ENCODE measurements at places on chromosomes 6 and 20.

DNA sequence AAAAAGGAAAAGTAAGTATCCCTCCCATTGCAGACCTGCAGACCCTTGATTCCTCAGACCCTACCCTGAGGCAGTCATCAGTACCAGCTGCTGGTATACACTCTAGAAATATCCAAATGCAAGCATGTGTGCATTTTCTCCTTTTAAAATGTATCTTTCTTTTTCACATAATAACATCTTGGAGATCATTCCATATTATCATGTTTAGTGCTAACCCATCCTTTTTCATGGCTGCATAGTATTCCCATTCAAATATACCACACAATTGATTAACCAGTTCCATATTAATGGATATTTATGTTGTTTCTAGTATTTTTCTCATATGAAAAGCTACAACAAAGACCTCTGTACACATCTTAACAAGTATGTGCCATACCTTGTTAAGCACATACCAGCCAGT, 70.8 kb downstream of the BLOC1S5 start:
- no peak for DNase-seq

DNA sequence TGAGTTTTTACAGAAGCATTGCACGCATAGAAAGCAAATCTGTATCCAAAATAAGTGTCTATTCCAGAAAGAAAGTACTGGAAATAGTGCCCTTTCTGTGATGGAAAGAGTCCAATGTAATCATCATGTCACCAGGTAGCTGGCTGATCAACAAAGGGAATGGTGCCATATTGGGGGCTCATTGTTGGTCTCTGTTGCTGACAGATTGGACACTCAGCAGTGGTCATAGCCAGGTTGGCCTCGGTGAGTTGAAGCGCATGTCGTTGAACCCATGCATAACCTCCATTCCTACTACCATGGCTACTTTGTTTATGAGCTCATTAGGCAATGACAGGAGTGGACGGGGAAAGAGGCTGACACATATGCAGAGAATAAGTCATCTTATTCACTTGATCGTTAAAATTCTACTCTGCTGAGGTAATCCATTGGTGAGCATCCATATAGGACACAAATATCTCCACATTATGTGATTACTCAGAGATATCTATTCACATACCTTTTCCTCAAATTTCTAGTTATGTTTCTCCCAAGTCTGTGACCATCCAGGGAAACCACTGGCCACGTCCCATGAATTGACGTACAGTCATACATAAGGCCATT, 560.5 kb downstream of the HAO1 start:
- no peak for DNase-seq

DNA sequence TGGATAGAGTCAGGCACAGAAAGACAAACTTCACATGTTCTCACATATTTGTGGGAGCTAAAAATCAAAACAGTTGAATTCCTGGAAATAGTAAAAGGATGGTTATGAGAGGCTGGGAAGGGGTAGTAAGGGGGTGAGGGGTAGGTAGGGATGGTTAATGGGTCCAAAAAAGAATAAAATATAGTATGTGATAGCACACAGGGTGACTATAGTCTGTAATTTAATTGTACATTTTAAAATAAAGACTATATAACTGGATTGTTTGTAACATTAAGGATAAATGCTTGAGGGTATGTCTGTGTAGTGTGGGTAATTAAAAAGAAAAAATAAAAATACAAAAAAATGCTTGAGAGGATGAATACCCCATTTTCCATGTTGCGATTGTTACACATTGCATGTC, 9.9 kb downstream of the SRSF6 start:
- no peak for DNase-seq

GRCh38 chr6:35297601-35298481, at the start of gene DEF6:
TSS of gene DEF6 (plus strand) at chr6:35297818. CDS start at chr6:35297857, 39 bp downstream.
- peak; percentile 89 for DNase-seq

DNA sequence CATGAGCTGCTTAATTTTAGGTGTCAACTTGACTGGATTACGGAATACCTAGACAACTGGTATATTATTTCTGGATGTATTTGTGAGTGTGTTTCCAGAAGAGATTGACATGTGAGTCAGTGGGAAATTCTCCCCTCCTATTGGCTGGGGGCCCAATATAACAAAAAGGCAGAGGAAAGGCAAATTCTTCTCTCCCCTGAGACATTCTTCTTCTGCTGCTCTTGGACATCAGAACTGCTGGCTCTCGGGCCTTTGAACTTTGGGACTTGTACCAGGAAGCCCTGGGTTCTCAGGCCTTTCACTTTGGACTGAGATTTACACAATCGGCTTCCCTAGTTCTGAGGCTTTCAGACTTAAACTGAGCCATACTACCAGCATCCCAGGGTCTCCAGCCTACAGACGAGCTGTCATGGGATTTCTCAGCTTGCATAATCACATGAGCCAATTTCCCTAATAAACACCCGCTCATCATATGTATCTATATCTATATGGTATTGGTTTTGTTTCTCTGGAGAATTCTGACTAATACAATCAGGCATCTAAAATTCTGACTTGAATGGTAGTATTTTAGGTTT, 7.6 kb upstream of the BTN3A3 start:
- DNase-seq, result no peak

DNA sequence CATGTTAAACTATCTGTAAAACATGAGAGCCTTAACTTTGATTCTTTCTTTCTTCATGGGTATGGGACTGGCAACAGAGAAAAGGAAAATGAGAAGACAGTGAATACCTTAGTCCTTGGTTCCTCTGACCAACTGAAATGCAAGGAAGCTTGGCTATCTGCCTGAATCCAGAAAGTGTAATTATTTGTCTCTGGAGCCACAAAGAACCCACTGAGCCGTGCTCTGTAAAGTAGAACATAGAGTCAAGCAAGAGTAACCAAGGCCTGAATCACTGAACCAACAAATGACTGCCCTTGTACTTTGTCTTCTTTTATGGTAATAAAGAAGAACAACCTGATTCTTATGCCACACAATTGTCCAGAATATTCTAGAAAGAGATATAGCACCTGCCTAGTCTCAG, 27.6 kb downstream of the PKHD1 start:
- DNase-seq, result no peak

DNA sequence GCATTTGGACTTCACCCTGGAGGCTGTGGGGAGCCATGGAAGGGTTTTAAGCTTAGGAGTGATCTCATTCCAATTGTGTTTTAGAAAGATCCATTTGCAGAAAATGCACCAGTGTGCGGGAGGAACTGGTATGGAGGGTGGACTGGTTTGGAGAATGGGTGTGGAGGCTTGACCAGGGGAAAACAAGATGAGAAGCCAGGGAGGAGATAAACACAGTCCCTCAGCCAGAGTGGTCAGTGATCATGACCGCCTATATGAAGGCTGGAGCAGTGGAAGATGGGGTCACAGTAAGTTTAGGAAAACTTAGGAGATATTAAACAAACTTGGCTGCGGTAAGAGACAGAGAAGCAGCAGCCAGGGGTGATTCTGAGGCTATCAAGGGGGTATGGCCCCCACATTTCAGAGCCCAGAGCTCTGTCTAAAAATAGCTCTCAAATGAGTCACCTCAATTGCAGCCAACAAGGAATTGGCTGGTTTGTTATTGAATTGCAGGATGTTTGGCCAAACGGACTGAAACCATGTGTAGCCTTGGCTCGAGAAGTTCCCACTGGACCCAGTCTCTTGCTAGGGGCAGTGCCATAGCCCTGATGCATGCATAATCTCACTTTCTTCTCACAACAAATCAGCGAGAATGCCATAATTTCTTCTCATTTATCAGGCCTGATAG, 159.9 kb upstream of the TOP1 start:
- DNase-seq, result peak; percentile 51

DNA sequence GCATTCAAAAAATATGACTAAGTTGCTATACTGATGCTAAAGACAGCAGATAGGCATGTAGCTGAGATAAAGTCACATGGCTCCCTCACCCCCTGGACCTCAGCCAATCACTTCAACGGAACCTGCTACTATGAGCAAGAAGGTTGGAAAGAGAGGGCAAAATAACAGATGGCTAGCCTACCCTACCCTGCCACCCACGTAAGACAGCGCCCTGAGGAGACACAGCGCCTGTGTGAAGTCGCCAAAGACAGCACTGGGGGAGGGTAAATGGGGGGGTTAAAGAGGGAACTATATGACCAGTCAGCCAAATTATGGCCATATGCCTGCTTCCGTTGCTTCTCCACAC, 163.2 kb downstream of the RALGAPA2 start:
- no peak for DNase-seq

- DNase-seq, result peak; percentile 64
Measured at GRCh38 chr6:125789167-125789566, 1.6 kb upstream of the NCOA7 start.

DNA sequence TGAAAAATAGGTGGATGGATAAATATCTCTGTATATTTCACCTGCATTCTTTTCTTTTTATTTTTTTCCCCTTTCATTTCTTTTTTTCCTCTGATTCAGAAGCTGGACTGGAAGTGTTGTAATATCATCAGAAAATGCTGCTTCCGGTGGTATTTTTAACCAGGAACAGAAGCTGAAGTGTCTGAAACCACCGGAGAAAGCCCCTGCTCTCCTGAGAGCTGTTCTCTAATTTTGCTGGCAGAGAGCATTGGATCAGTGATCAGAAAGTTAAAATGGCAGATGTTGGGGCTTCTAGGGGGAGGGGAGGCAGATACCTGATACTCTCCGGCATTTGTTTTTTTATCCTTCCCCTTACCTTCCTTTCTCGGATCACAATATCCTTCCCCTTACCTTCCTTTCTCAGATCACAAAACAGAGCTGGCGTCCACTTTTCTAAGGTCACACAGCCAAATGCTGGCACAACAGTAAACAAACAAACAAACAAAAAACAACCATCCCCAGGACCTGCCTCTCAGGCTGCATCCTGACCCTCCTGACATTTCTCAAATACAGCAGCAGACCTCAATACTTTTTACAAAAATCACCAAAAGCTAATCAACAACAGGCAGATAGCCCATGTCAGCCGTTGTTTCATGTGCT, 143.2 kb upstream of the ZNF217 start:
- no peak for DNase-seq

- DNase-seq, result no peak
Measured at GRCh38 chr6:116111552-116112528, 11.2 kb downstream of the NT5DC1 start.

Measured in Right ventricle myocardium superior (tissue), 1 donor.